Fibroblast of mammary gland (primary cell): ENCODE measurements at places on chromosomes 2 and 18.

GRCh38 chr2:147076634-147077033, 768.2 kb upstream of the ACVR2A start:
- peak; percentile 83 for DNase-seq

DNA sequence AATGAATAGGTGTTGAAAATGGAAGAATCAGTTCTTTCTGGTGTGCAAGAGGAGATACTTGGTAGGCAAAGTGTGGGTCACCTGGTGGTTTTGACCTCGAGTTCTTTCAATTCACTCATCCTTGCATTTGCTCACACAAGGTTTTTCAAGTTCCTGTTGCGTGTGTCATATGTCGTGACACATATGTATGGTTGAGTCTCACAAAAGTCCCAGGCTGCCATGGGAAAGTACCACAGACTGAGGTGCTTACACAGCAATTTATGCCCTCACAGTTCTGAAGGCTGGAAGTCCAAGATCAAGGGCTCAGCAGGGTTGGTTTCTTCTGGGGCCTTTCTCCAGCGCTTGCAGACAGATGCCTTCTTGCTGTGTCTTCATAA, 64.4 kb downstream of the NCK2 start:
- peak; percentile 32 for DNase-seq

DNA sequence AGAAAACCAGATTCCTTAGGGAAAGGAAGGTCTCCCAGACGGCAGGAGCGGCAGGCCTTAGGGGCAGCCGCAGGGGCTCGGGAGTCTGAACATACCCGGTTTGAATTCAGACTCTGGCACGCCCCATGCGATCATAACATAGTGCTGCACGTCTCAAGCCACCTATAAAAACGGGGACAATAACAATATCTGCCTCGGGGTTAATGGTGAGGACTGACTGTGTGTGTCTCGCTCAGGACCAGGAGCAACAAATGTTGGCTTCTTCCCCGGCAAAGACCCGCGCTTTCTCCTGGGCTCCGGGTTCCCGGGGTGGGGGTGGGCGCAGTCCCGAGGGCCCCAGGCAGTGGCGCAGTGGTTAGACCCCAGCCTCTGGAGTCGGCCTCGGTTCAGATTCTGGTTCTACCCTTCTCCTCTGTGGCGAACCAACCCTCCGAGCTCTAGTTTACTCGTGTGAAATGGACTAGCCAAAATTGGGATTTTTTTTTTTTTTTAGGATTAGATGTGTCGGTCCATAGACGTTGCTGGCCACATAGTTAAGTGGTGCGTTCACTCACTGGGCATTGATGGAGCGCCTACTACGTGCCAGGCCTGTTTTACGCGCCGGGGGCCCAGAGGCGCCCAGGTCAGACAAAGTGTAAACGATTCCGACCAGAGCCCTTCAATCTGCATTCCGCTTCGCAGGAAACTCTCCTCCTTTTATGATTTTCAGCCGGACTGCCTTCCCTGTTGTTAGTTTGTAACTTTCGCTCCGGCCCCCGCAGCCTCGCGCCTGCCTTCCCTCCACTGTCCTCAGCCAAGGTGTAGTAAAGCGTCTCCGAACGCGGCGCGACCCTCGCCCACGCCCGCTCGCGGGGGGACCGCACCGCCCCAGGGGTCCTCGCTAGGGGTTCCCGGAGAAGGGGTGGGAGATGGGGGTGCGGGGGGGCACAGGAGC, 820 bp upstream of the SH3BP4 start:
- DNase-seq: peak; percentile 55

DNA sequence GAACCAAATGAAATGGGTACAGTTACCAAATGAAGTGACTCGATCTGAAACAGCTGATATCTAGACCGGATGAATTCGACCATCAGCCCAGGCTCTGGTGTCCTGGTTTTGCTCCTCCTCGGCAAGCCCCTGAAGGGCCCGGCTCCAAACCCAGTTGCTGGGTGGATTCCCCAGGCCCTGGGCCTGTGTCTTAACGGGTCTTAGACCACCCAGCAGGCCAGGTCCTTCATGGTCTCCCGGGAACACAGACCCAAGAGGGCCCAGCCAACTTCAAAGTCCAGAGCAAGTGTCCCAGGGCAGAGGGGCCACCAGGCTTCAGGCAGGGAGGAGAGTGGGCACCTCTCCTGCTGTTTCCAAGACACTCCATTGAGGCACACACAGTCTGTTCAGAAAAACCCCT, 26.7 kb upstream of the NMUR1 start:
- no peak for DNase-seq

DNA sequence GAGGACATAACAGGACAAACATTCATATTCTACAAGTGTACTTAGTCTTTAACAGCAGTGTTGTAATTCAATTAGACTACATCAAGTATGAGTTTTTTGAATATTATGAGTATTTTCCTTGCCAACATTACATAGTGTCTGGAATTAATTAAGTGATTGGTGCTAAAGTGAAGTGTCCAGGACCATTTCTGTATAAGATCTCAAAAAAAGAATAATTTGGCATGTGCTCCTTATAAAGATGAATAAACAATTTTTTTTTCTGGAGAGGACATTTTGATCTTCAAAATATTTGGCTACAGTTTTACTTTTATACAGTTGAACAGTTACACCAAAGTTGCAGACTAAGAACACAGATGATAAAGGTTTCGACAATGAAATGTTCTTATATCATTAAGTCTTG, 15.1 kb upstream of the EPB41L3 start:
- no peak for DNase-seq

GRCh38 chr2:238141541-238142318, 3.3 kb downstream of the KLHL30 start:
- no peak for DNase-seq

DNA sequence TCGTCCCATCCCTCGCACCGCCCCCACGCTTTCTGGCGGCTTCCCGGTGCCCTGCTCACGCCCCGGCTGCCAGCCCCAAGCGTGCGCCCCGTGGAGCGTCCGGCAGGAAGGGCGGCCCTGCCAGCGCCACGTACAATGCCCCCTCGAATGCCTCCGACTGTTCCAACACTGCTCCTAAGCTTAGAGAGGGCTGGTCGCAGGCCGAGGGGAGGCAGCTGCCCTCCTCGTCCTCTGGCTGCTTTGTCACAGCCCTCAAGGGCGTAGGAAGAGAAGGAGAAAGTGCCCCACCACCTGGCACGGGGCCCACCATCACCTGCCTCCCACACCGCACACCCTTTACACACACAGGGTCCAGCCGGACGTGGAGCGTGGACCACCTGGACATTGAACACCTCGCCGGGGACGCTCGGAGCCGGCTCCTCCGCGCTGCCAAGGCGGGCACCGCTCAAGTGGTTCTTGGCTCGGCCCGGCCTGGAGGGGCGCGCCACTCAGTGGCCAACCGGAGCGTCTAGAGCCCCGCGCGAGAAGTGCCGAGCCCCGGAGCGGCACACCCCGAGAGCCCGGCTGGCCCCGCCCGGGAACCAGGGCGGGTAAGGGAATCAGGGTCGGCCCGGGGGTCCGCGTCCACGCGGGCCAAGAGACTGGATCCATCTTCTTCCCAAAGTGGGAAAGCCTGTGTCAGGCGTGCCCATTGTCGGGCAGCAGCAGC, 830 bp downstream of the DNER start:
- DNase-seq: no peak

GRCh38 chr18:22034276-22034675, 135.1 kb upstream of the GATA6 start:
- peak; percentile 6 for DNase-seq

- DNase-seq: no peak
Observed at GRCh38 chr2:239178484-239178883, 222.3 kb downstream of the HDAC4 start.

DNA sequence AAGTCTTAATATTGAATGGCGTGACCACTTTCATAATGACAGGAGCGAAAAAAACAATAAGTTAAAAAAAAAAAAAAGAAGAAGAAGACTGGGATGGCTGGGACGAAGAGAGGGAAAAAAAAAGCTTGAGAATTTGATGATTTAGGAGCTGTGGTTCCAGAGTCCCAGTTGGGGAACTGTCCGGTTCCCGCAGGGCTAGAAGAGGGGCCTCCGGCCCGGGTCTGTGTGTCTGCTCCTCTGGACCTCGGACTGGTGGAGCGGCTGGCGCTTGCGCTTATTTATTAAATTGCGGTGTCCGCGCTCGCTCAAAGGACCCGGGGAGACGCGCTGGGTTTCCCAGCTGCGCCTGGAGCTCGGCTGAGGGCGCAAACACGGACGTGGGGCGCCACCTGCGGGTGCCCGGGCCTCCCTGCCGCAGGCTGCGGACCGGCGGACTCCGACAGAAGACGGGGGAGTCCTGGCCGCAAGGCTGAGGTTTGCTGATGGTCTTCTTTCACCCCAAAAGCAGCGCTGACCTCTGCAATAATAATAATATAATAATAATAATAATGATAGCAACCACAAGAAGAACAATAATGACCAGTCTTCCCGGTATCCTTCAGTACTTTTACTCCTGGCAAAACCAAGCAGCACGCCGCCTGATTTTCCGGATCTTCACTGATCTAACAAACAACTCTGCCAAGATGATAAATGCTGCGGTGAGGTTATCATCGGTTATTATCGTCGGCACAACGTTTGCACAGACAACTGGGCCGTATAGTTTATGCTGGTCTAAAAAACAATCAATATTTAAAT, at the start of gene CBLN2:
Gene CBLN2, minus strand, starts transcription at position 251 of the 795 bp plus-strand sequence. CDS start 2,182 bp downstream, outside the sequence.
- DNase-seq: peak; percentile 51

DNA sequence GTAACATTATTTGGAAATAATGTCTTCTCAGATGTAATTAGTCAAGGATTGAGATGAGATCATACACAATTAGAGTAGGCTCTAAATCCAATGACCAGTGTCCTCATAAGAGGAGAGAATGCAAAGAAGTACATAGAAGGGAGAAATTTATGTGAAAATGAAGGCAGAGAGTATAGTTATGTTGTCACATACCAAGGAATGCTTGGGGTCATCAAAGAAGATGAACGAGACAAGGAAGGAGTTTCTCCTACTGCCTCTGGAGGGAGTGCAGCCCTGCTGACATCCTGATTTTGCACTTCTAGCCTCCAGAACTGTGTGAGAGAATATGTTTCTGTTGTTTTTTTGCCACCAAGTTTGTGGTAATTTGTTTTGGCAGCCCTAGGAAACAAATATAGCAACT, 100.1 kb downstream of the GALNT13 start:
- no peak for DNase-seq

- DNase-seq: no peak
Observed at GRCh38 chr18:63138436-63139340, 180.9 kb downstream of the BCL2 start.

DNA sequence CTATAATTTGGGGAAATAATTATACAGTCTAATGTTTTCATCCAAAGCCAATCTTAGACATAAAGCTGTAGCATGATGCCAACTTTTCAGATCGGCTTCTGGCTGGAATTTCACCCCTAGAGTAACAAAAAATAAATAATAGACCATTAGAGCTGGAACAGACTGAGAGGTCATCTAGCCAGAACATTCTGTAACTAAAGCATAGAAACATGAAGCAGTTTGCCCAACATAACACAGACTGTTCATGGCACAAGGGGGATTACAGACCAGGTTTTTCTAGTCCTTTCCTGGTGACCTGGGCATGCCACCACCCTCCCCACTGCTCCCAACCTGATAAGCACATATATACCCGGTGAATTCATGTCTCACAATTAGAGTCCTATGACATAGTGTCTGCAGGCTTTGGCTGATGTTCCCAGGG, 116.4 kb upstream of the PPP1CB start:
- no peak for DNase-seq

GRCh38 chr2:215685238-215685990, 249.5 kb upstream of the FN1 start:
- peak; percentile 81 for DNase-seq

DNA sequence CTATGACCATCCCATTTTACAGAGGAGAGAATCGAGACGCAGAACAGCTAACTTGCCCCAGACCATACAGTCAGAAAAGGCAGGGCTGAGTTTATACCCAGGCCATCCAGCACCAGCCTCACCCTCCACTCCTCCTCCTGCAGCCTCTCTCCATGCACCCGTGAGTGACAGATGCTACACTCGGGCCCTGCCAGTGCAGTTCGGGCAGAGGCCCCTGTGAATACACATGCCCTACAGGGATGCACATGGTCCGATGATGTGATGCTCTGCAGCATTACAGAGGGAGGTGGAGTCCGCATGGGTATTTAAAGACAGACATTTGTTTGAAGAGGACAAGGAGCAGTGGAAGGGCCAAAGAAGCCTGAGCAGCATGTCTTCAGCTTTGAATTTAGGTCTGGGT, 75.1 kb upstream of the PXDN start:
- no peak for DNase-seq
